ENCODE measurements at places on chromosomes 5 and 9.

- no peak for DNase-seq
These were observed 708 bp upstream of the CSNK1G3 start for GRCh38 chr5:123511290-123511647.

- DNase-seq, result no peak
These were observed 116.7 kb downstream of the WDR70 start for GRCh38 chr5:37495668-37496347.

DNA sequence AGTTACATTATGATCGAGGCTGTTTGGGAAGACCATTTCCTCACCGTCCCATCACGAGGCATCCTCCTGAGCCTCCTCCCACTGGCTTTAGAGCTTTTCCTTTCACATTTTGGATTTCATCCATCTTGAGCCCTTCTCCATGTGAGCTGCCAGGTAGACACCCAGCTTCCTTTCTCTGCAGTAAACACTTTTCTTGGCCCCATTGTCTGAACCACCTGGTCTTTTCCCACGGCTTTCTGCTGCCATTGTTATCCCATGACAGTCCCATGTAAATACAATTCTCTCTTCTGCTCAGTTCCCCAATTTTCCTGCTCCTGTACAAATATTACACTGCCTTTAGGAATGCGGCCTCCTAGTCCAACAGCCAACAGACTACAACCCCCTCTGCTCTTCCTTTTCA, 24.1 kb downstream of the UBE2QL1 start:
- no peak for DNase-seq

DNA sequence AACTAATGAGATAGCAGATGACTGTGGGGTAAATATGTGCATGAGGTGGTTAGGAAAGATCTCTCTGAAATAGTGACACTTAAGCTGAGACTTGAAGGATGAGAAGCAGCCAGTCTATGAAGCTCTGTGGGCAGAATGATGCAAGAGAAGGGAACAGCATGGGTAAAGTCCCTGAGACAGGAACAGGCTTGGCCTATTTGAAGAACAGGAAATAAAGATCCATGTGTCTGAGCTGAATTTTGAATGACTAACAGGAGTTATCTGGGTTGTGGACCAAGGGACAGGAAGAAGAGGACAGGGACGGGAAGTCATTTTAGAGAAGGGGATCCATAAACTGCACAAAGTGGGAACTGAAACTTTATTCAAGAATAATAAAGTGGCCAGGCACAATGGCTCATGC, 25.6 kb upstream of the HMGCS1 start:
- DNase-seq, result no peak

GRCh38 chr9:91625331-91625730, 201.7 kb upstream of the NFIL3 start:
- no peak for DNase-seq

DNA sequence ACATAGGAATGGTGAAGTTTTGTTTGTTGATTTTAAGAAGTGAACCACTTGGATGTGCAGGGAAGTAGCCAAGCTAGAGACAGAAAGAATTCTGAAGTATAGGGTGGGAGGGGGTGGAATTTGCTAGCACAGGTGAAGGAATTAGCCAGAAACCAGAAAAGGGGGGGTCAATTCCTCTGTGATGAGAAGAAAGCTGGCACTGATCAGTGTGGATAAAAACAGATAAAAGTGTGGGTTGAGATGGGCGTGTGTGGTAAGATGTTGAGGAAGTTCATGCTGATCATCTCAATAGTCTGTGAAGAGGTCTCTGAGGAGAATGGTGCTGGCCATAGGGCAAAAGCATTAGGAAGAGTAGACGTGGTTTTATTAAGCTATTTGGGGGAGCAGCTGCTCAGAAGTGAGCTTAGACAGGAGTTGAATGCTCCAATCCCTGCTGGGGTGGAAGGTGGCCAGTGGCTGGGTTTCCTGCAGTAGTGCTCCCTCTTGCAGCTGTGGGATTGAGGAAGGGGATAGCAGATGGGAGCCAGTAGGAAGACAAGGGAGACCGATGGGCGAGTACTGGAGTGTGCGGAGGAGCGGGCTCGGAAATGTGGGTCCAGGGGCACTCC, 88.7 kb upstream of the ELL2 start:
- DNase-seq, result no peak

GRCh38 chr9:29389421-29389820, 1816.1 kb upstream of the C9orf72 start:
- DNase-seq, result no peak

- DNase-seq, result no peak
These were observed 18.9 kb downstream of the CSF1R start for GRCh38 chr5:150067405-150067960.

DNA sequence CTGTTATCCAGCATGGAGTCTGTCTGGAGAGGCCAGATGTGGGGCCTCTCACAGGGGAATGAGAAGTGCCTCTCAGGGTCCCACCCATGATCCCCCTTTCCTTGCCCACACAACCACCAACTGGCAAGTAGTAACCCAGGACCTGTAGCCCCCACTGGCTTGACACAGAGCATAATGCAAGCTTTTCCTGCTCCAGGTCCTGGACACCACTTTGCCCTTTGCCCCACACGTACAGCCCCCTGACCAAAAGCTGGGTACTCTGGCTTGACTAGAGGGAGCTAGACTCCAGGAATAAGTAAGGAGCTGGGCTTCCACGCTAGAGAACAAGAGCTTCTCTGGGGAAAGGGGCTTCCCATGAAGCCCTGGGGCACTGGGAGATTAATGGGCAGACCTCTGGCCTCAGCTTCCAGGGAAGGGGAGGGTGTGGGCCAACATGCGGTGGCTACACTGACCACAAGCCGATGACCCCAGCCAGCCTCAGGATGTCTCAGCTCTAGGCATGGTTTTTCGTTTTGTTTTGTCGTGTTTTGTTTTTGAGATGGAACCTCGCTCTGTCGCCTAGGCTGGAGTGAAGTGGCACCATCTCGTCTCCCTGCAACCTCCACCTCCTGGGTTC, 109.5 kb downstream of the C9orf50 start:
- DNase-seq, result no peak

DNA sequence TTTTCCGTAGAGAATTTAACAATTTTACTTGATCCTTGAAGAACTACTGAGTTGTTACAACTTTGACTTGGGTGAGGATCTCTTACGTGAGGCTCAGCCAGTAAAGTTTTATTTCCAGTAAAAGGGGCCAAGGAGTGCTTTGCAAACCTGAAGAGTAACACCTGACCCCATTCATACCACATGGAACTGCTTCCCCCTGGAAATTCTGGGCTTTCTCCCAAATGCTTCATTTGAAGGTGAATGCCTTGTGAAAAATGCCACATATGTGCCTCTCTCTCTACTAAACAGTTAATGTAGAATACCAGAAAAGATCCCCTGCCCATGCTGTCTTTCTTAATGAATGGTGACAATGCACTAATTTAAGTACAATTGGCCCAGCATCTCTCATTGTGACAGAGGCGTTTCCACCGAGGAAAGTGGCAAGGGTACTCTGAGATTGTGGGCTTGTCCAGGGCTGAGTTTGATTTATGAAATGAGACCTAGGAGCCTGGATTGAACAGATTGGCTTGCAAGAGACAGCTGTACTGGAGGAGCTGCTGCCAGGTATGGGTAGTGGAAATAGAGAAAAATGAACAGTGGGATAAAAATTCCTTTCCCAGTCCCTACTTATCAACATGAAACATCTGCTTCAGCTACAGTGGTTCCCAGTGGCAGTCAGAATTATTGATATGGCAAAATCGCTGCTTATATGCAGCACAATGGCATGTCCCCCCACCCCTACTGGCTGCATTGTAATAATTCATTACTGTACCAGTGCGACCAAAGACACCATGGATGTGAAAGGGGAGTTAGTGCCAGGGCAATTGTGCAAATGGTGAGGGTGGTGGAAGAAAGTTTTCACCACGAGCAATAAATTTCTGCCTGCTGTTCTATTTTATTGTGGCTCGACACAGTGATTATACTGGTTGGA, 843.7 kb upstream of the WWC1 start:
- DNase-seq, result no peak

GRCh38 chr5:43514471-43514815, 505 bp downstream of the C5orf34 start:
- DNase-seq, result no peak

- DNase-seq, result no peak
These were observed 59.1 kb downstream of the GTF3C4 start for GRCh38 chr9:132729235-132729890.

GRCh38 chr5:170757182-170757601, 26.3 kb upstream of the GABRP start:
- no peak for DNase-seq

DNA sequence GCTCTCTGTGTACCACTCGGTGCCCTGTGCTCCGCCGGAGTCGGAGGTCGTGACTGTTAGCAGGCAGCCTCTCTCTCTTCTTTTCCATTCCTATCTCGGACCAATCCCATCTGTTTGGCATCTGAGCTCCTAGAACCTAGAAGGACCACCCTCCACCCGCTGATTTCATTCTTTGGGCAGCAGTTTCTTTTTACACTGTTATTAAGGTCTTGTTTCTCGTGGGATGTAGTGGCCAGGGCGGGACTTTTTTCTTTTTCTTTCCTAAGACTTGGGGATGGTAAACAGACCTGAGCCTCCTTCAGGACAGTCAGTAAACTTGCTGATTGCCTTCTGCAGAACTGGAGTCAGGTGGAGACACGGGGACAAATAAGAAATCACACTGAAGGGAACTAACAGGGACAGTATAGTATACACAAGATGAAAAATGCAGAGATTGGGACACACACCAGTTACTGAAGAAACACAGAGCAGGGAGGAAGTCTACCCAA, 500 bp downstream of the URM1 start:
- no peak for DNase-seq

DNA sequence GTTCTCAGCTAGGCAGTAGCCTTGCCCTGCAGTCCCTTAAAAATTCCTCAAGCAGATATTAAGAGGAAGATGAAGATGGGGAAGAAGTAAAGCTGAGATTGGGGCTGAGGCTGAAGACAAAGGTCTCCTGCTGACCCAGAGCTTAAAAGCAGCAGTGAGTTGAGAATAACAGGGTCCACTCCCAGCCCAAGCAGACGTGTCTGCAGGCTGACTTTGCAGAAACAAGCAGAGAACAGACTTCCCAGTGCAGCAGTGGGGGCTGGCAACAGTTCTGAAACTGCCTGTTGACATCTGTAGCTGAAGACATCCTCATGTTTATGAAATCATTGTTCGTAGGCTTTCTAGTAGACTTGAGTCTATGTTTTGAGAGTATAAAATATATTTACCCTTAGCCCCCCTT, 1.1 kb downstream of the CTXN3 start:
- DNase-seq, result no peak
